ENCODE measurements at places on chromosomes 11 and 22.

- peak; percentile 64 for DNase-seq
These were observed 539 bp downstream of the SIRT3 start for GRCh38 chr11:235609-235996.

- DNase-seq, result peak; percentile 78
These were observed at the start of gene SIPA1 for GRCh38 chr11:65637794-65638419. Gene SIPA1 (plus strand): TSS chr11:65638101. CDS start chr11:65640922, 2,821 bp downstream.

DNA sequence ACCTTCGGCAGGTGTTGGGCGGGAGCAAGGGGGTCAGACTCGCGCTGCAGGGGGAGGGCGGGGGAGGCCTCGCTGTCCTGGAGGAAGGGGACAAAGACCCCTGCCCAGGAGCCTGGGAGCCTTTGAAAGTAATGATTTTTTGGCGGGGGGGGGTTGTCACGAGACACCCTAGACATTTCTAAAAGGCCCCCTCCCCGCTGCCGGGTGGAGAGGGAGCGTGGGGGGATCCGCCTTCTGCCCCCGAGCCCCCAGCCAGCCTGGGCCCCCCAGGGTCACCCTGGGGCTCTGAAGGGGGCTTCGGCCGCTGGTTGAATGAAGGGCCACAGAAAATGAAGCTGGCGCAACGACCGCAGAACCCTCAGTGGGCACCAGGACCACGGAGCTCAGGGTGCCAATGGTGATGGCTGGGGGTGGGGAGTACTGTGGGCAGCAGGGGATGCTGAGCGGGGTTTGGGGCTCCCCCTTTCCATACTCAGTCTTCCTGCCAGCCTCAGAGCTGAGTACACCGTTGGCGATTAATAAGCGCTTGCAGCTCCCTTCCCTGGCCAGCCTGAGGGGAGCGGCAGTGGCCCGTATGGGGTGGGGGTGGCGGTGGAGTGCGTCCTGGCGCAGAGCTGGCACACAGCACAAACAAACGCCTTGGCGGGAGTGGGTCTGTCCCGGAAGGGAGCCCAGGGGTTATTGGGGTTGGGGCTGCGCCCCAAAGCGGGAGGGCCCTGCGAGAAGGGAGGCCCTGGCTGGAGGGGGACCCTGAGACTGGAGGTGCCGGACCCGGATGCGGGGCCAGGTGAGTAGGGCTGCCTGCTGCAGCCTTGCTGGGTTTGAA is 1.2 kb upstream of the DUSP8 start:
- peak; percentile 60 for DNase-seq

- DNase-seq, result no peak
These were observed 6.3 kb downstream of the OSBPL5 start for GRCh38 chr11:3158821-3159220.

- no peak for DNase-seq
These were observed 42.1 kb downstream of the RIBC2 start for GRCh38 chr22:45455621-45456020.

- no peak for DNase-seq
These were observed 1129.1 kb downstream of the DLG2 start for GRCh38 chr11:84497981-84498411.

GRCh38 chr11:67393990-67394389 is 2.2 kb downstream of the RAD9A start:
- no peak for DNase-seq

- peak; percentile 42 for DNase-seq
These were observed 10.2 kb upstream of the PDE2A start for GRCh38 chr11:72684236-72684912.

- DNase-seq, result no peak
These were observed 17.4 kb upstream of the CLMP start for GRCh38 chr11:123212406-123212805.

DNA sequence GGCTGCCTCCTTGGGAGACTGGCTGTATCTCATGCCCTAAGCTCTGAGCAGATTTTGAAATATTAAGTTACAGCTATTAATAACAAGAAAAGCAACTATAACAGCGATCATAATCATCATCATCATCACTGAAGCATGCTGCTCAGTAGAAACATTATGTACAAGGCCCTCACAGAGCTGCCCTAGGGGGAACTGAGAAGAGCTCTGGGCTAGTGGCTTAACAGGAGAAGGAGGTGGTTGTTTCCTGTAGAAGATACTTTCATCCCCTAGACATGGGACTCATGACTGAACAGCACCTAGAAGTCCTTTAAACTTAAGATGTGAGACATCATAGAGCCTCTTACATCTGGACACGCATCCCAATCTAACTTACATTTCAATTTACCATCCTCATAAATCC is 332.8 kb upstream of the PLET1 start:
- DNase-seq, result no peak

GRCh38 chr11:134517115-134517514 is 105.1 kb upstream of the B3GAT1 start:
- DNase-seq, result no peak

DNA sequence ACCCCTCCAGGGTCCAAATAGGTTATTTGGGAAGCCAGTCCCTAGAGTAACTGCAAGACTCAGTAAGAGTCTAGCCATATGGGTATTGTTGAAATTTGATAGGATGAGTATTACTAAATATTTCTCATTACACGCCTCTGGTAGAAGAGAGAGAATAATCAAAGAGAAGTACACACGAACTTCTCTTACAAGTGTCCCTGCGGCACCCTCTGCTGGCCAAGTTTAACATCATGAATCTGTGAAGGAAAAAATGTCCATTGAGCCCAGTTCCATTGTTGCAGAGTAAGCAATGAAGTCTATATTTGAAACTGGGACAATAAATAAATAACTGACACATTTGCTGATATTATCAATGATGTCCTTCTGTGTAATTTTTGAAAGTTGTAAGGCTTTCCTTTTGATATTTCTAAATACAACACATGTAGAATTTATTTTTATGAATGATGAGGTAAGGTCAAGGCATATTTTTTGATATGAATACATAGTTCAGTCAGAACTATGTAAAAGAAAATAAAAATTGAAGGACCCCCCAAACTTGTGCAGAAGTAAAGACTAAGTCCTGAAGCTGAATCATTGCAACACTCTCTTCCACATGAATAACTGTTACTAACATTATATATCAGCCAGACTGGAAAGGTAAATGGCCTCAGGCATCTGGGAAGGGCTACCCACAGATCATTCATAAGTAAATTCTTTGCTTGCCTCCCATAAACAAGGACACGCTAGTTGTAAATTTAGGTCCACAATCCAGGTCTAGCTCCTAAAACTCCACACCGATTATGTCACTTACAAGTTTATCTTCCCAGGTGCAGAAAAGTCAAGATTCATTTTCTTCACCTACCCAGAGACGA is 10.0 kb downstream of the OR51L1 start:
- peak; percentile 16 for DNase-seq

GRCh38 chr11:87444993-87445392 is 407.3 kb downstream of the TMEM135 start:
- no peak for DNase-seq

Data from CD4-positive, alpha-beta T cell treated with Interleukin-10 for 1 hour (primary cell).